Activated CD8-positive, alpha-beta T cell treated with anti-CD3 and anti-CD28 coated beads, Interleukin-2, amount 10 ng/mL, durations not matched to agents 7 days and 5 days (primary cell): ENCODE measurements at places on chromosomes 11 and 22.
A peak's percentile ranks its signal among the peaks of the same experiment; 100 is the strongest.

DNA sequence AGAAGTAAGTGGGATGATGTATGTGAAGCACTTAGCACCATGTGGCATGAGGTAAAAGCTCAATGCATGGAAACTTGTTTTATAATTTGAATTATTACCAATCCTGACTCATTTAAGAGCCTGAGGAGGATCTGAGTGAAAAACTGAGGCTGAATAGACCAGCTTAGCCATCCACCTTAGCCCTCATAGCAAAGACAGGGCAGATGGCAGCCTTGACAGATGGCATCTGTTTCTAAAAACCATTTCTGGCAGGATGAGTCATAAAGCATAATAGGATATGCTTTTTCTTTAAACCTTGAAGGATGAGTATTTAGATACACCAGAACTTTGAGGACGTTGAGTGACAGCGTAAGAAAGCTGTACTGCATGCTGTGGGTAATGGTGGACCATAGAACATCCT is 61.0 kb upstream of the NAV2 start:
- H3K27me3 ChIP-seq: no peaks in the 10 kb centered on the region
- no peak overlapping the region for H3K27ac ChIP-seq
- no peaks in the 10 kb centered on the region for H3K36me3 ChIP-seq
- no peak for DNase-seq

DNA sequence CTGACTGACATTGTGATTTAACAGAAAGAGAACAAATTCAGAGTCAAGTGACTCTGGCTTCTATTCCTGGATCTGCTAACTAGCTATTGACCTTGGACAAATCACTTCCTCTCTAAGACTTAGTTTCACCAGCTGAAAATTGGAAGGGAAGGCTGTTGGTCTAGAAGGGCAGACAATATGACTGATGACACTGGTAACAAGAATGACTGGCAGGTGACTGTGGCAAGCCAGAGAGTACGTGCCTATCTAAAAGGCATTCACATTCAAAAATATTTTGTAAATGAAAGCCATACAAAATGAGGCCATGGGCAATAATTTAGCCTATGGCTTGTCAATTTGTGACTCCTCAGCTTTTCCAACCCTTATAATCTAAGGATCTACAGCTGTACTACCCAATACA is 23.5 kb downstream of the SERGEF start:
- no peak for DNase-seq
- H3K4me3 ChIP-seq: no peak overlapping the region
- no peaks in the 10 kb centered on the region for H3K27me3 ChIP-seq
- no peak overlapping the region for H3K27ac ChIP-seq
- H3K36me3 ChIP-seq: peaks cover 18% of the 10 kb centered on the region
- no peaks in the 10 kb centered on the region for H3K4me1 ChIP-seq

GRCh38 chr22:17576470-17576869 is 13.2 kb downstream of the SLC25A18 start:
- DNase-seq: no peak
- no peaks in the 10 kb centered on the region for H3K36me3 ChIP-seq
- H3K4me1 ChIP-seq: no peaks in the 10 kb centered on the region
- no peak overlapping the region for H3K4me3 ChIP-seq
- no peaks in the 10 kb centered on the region for H3K27me3 ChIP-seq

DNA sequence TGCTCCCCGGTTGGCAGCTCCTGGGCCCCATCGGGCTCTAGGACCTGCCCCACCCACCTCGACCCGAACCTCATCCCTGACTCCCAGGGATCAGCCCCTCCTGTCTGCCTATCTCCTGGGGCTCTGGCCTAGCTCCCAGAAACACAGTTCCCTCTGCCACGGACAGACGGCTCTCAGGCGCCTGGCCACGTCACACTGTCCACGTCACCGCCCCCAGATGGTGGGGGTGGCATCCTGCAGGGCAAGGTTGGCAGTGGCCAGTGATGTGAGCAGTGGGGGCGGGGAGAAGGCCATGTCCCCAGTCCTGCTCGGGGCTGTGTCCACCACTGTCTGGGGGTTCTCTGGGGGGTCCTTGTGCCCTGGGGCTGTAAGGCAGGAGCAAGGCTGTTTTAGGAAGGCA is 29.2 kb downstream of the SYT7 start:
- no peak overlapping the region for H3K27ac ChIP-seq
- H3K4me1 ChIP-seq: no peaks in the 10 kb centered on the region
- no peaks in the 10 kb centered on the region for H3K36me3 ChIP-seq
- H3K4me3 ChIP-seq: no peak overlapping the region
- peaks cover 26% of the 10 kb centered on the region for H3K27me3 ChIP-seq
- DNase-seq: no peak

DNA sequence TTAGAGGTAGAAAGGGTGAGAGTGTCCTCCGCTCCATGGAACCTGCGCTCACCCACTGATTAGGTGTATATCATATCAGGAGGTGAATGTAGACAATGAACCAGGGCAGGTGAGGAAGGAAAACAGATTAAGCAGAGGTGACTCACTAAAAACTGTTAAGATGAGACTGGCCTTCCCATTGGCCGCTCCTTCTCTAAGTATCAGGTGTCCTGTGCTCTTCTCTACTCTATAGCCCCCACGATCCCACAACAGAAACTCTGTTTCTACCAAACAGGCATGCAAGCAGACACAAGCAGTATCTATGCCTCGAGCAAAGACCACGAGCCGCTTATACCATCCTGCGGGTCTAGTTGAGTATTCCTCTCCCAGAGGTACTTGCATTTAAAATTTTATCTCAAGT is 103.1 kb downstream of the SNX19 start:
- H3K4me1 ChIP-seq: no peaks in the 10 kb centered on the region
- DNase-seq: no peak
- H3K27me3 ChIP-seq: peaks cover 3% of the 10 kb centered on the region
- H3K27ac ChIP-seq: no peak overlapping the region

- DNase-seq: no peak
- H3K27ac ChIP-seq: peak overlapping the region; percentile 34
- H3K36me3 ChIP-seq: peaks cover 20% of the 10 kb centered on the region
- no peaks in the 10 kb centered on the region for H3K27me3 ChIP-seq
- H3K4me1 ChIP-seq: no peaks in the 10 kb centered on the region
Observed at GRCh38 chr22:21682385-21683175, 16.8 kb downstream of the PPIL2 start.

- H3K27ac ChIP-seq: no peak overlapping the region
- H3K27me3 ChIP-seq: no peaks in the 10 kb centered on the region
- DNase-seq: no peak
- H3K4me1 ChIP-seq: no peaks in the 10 kb centered on the region
- no peak overlapping the region for H3K4me3 ChIP-seq
Observed at GRCh38 chr11:5197536-5197935, 2.9 kb downstream of the OR51V1 start.

DNA sequence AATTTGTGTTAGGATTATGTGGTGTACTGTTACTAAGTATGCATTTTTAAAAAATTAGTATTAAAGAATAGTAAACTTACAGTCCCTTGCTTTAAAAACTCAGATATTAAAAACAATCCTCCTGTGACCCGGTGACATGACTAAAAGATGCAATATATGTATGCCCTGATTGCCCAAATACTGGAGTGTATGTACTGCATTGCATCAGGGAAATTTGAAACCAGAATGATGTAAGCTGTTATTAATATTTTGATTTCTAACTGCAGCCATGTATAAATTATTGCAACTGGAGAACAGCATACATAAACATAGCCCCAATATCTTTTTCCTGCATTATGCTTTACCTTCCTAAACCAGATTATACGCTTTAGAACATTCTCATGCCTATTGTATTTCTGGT is 3.7 kb upstream of the HSPA8 start:
- peak overlapping the region; percentile 45 for H3K4me3 ChIP-seq
- no peak for DNase-seq
- peaks cover 45% of the 10 kb centered on the region for H3K4me1 ChIP-seq
- no peaks in the 10 kb centered on the region for H3K27me3 ChIP-seq
- H3K36me3 ChIP-seq: peaks cover 39% of the 10 kb centered on the region

GRCh38 chr22:36981247-36981775 is 37.9 kb downstream of the TST start:
- no peak overlapping the region for H3K4me3 ChIP-seq
- peaks cover 12% of the 10 kb centered on the region for H3K27me3 ChIP-seq
- H3K4me1 ChIP-seq: peaks cover 20% of the 10 kb centered on the region
- no peak for DNase-seq

DNA sequence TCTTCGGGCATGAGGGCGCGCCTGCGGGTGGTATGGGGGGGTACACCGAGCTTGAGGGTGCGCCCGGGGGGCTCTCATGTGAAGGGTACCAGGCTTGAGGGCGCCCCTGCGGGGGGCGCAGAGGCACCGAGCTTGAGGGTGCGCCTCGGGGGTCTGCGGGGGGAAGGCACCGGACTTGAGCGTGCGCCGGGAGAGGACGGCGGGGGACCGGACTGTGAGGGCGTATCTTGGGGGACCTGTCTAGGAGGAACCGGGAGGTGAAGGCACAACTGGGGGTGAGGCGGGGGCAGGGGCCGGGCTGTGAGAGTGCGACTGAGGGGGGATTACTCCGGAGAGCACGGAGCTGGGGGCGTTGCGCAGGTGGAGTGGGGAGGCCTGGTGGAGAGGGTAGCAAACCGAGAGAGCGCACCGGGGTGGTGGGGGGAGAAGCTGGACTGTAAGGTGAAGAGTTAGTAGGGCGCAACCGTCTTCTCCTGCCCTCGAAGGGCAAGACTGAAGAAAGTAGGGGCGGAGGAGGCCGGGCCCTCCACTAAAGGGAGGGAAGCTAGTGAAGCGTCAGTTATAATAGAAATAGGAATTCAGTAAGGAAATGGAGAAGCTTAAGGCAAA is 1.1 kb upstream of the DDX6 start:
- H3K27me3 ChIP-seq: peaks cover 4% of the 10 kb centered on the region
- peaks cover 16% of the 10 kb centered on the region for H3K36me3 ChIP-seq
- peak overlapping the region; percentile 99 for H3K4me3 ChIP-seq

DNA sequence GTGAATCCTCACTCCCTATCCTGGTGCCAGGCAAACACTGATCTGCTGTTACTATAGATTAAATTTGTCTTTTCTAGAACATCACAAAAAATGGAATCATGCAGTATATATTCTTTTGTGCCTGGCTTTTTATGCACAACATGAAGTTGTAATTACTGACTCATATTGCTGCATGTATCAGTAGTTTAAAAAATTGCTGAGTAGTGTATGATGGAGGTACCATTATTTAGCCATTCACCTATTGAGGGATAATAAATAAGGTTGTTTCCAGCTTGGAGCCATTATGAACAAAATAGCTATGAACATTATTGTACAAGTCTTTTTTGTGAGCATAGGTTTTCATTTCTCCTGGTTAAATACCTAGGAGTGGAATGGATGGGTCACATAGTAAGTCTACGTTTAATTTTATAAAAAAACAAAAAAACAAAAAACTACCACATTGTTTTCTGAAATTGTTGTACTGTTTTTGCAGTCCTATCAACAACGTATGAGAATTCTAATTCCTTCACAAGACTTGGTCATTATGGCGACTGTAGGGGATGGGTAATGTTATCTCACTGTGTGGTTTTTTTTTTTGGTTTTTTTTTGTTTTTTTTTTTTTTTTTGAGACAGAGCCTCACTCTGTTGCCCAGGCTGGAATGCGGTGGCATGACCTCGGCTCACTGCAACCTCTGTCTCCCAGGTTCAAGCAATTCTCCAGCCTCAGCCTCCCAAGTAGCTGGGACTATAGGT is 111.6 kb downstream of the USP35 start:
- H3K4me1 ChIP-seq: peaks cover 2% of the 10 kb centered on the region
- H3K27me3 ChIP-seq: peaks cover 15% of the 10 kb centered on the region
- no peak for DNase-seq
- H3K27ac ChIP-seq: no peak overlapping the region
- H3K4me3 ChIP-seq: no peak overlapping the region

DNA sequence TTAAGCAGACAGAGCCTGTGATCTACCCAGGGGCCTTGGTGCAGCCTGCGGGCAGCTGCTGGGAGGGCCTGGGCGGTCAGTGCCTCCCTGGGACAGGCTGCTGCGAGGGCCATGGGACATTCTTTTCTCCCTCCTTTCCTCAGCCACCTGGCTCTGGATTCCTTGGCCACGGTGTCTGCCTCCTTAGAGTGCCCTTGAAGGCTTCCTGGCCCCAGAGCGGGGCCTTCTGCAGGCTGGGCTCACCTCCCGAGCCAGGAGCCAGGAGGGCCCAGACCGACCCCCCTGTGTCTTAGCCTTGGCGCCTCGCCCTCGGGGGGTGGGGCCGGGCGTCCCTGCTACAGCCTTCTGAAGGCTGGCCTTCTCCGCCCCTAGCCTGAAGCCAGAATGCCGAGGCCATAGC is 231.2 kb downstream of the TBC1D22A start:
- no peaks in the 10 kb centered on the region for H3K27me3 ChIP-seq
- no peak overlapping the region for H3K27ac ChIP-seq
- no peak for DNase-seq
- no peaks in the 10 kb centered on the region for H3K36me3 ChIP-seq
- no peak overlapping the region for H3K4me3 ChIP-seq
- no peaks in the 10 kb centered on the region for H3K4me1 ChIP-seq

DNA sequence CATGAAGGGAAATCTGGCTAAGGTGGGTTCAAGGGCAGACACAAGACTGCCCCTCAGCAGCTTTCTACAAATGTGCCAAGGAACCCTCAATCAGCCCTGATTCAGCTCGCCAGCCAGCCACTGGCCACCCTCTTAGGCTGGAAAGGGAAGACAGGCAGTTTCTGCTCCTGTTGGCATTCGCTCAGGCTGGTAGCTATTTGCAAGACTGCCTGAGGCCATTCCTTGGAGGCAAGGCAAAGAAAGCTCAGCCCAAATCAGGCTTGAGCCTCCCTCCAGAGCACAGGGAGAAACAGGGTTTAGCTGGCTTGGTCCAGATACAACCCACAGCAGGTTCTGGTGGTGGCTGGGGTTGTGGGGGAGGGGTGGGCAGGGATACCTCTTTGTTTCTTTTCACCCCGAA is 19.2 kb downstream of the TP53I11 start:
- H3K4me1 ChIP-seq: no peaks in the 10 kb centered on the region
- H3K36me3 ChIP-seq: no peaks in the 10 kb centered on the region
- H3K27me3 ChIP-seq: no peaks in the 10 kb centered on the region
- no peak for DNase-seq

- H3K27me3 ChIP-seq: no peaks in the 10 kb centered on the region
- no peaks in the 10 kb centered on the region for H3K36me3 ChIP-seq
- H3K4me3 ChIP-seq: peak overlapping the region; percentile 49
- no peaks in the 10 kb centered on the region for H3K4me1 ChIP-seq
- no peak for DNase-seq
Observed at GRCh38 chr11:1948389-1948788, 1.3 kb downstream of the MRPL23 start.

- no peak for DNase-seq
- H3K36me3 ChIP-seq: no peaks in the 10 kb centered on the region
- H3K27me3 ChIP-seq: no peaks in the 10 kb centered on the region
- no peak overlapping the region for H3K27ac ChIP-seq
- no peak overlapping the region for H3K4me3 ChIP-seq
Observed at GRCh38 chr11:27812341-27812740, 112.1 kb upstream of the BDNF start.

GRCh38 chr11:123483466-123483865 is 53.4 kb downstream of the GRAMD1B start:
- H3K4me1 ChIP-seq: peaks cover 55% of the 10 kb centered on the region
- no peak overlapping the region for H3K4me3 ChIP-seq
- no peak overlapping the region for H3K27ac ChIP-seq
